ENCODE measurements at places on chromosomes 2 and 18. TPM values are rescaled to one million over a fixed set of nuclear protein-coding genes. Genes with fewer than 3 reads are reported as not detected.

DNA sequence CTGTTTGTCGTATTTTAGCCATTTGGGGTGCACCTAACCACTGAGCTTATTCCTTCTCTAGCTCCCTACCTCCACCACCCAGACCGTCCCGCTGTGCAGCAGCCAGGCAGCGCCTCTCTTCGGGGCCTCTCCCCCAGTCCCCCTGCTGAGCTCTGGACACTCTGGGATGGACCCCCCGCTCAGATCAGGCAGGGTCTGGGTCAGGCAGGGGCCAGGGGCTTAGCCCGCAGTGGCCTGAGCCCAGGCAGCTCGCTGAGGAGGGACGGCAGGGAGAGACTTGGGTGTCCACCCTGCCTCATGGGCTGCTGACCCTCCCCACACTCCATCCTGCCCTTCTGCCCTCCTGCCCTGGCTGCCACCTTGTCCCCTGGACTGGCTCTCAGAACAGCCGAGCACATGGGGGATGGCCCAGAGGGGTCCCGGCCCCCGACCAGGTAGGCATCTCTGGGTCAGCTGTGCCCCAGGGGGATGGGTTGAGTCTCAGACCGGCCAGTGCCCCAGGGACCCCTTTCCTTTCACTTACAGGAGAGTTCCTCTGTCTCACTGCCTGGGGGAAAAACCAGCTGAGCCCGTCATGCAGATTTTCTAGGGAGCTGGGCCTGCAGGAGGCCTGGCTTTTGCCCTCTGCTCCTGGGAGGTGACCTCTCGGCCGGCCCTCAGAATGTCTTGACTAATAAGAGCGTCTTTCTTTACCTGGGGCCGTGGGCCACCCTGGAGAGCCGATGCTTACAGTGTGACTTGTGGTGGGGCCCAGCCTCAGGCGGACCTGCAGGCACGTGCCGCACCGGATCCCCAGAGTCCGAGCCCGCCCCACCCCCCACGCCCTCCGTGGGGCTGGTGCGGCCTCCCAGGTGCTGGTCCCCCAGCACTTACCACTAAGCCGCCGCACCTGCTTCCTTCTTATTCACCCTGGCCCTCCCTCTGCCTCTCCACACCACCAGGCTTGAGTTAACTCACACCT, 22.8 kb upstream of the PXDN start:
- H3K4me1 ChIP-seq: no peaks in the 10 kb centered on the region
- no peak overlapping the region for H3K27ac ChIP-seq
- H3K4me3 ChIP-seq: no peak overlapping the region

- no peaks in the 10 kb centered on the region for H3K36me3 ChIP-seq
- no peaks in the 10 kb centered on the region for H3K27me3 ChIP-seq
- H3K4me1 ChIP-seq: no peaks in the 10 kb centered on the region
- DNase-seq: no peak
- no peak overlapping the region for H3K4me3 ChIP-seq
Measured at GRCh38 chr2:31083234-31083993, 54.8 kb downstream of the GALNT14 start.

GRCh38 chr2:55112229-55113031, 62.2 kb upstream of the RTN4 start:
- H3K4me3 ChIP-seq: no peak overlapping the region
- peaks cover 39% of the 10 kb centered on the region for H3K4me1 ChIP-seq
- H3K36me3 ChIP-seq: no peaks in the 10 kb centered on the region
- no peaks in the 10 kb centered on the region for H3K27me3 ChIP-seq
- H3K27ac ChIP-seq: peak overlapping the region; percentile 91
- DNase-seq: peak; percentile 78

GRCh38 chr18:3246635-3247239, 864 bp upstream of the MYL12A start:
- H3K27me3 ChIP-seq: no peaks in the 10 kb centered on the region
- no peak for DNase-seq
- peak overlapping the region; percentile 84 for H3K4me3 ChIP-seq
- H3K27ac ChIP-seq: peak overlapping the region; percentile 97

DNA sequence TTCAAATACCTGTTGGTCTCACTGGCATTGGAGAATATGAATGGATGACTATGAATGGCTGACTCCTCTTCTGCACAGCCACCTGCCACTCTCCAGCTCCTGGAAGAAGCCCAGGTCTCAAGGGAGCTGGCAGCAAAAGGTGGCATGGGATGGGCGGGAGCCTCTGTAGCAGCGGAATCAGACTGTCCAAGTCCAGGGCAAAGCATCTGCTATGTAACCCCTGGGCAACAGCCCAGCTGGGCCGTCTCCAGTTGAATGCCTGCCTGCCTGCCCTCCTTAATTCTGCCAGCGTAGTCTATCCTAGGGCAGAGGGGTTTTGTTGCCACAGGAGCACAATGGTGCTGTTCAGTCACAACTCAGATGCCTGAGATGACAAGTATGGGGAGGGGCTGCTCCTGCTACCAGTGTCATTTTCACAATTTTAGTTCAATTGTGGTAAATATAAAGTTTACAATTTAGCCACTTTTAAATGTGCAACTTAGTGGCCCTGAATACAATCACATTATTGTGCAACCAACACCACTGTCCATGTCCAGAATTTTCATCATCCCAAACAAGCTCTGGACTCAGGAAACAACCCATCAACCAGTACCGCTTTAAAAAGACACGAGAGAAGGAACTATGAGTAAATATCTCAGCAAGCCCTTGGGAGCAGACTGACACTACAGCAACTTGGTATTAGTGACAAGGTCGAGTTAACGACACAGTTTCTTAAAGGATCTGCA, 115.2 kb downstream of the MYO5B start:
- no peak overlapping the region for H3K27ac ChIP-seq
- no peaks in the 10 kb centered on the region for H3K27me3 ChIP-seq
- no peak overlapping the region for H3K4me3 ChIP-seq
- no peak for DNase-seq
- H3K36me3 ChIP-seq: no peaks in the 10 kb centered on the region
- H3K4me1 ChIP-seq: no peaks in the 10 kb centered on the region

- no peak overlapping the region for H3K4me3 ChIP-seq
- DNase-seq: no peak
- no peak overlapping the region for H3K27ac ChIP-seq
- H3K36me3 ChIP-seq: no peaks in the 10 kb centered on the region
- no peaks in the 10 kb centered on the region for H3K27me3 ChIP-seq
Measured at GRCh38 chr2:33067598-33067997, 120.8 kb downstream of the LTBP1 start.

DNA sequence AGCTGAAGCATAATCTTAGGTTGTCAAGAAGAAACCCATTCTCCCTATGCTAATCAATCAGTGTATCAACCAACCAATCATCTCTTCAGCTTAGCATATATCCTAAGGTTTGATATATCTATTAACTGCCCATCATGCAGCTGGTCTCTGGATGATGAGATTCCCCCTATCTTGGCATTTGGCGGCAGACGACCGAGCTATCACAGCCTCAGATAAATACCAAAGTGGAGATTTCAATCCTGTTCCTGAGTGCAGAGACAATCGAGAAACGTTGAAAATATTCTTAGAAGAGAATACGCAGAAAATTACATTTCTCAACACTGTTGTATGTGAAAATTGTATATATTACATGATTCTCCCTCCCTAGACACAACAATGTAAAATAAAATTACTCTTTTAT, 259.0 kb upstream of the SIX3 start:
- no peak overlapping the region for H3K4me3 ChIP-seq
- DNase-seq: no peak
- no peaks in the 10 kb centered on the region for H3K36me3 ChIP-seq
- peaks cover 3% of the 10 kb centered on the region for H3K4me1 ChIP-seq

The MOGAT1 gene
- total RNA-seq: not detected

The FIGN gene
- 0.90 TPM for total RNA-seq

The GPR155 gene
- total RNA-seq: 4.4 TPM

The IL1B gene
- total RNA-seq: 3.6 TPM

The SNRPD1 gene
- 6.8 TPM for total RNA-seq

The CCDC148 gene
- 0.56 TPM for total RNA-seq

The DLGAP1 gene
- total RNA-seq: under 0.01 TPM

Measured in IMR-90 (cell line).